ENCODE measurements at places on chromosomes 2 and 18.

DNA sequence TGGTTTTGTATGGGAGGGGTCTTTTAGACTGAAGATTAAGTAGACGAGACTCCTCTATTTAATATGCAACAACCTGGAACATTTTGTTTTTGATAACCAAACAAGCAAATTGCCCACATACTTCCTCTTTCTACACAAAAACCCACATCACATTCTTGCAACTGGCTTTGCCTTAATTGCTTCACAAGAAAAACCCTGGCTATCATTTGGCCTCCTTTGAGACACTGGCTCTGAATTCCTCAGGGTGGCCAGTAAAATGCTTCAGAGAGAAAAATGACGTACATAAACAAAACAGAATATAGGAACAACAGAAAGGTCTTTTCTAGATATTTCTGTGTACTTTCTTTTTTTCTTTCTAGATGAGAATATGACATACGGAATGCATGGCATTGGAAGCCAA, 103.0 kb downstream of the TRIB2 start:
- DNase-seq, result no peak

DNA sequence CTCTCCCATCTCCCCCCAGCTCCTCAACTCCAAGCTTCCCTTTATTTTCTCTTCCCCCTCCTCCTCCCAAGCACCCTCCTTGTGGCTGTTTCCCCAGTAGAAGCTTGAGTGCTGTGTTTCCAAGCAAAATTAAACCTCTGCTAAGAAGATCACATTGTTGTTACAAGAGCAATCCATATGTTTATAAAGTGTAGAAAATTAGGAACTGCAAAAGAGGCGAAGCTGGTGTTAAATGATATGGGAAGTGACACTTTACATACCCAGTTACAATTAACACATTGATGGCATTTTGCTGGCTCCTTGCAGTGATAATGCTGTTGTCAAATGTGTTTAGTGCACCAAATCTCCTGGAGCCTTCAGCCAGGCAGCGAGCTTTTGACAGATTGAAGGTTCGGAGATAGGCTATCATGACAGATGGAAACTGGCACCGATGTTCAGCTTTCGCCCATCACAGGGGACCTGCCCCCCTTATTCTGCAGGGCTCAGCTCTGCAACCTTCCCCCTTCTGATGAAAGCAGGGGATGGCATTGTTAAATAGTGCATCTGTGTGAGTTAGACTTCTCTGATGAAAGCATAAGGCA, 259.8 kb upstream of the ATP5MC3 start:
- no peak for DNase-seq

DNA sequence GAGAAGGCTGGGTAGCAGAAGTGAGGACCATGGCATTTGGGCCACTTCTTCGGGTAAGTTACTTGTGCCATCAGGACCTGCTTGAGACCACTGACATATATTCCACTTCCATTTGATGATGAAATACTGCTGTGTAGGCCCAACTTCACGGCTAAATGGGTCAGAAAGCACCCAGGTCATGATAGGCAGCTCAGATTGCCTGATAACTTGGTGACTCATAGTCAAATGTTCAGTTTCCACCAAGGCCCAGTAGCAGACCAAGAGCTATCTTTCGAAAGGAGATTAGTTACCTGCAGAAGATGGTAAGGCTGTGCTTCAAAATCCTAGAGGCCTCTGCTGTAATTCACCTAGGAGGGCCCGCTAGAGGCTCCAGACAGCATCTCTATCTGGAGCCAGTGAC, 31.8 kb upstream of the MEX3C start:
- no peak for DNase-seq

DNA sequence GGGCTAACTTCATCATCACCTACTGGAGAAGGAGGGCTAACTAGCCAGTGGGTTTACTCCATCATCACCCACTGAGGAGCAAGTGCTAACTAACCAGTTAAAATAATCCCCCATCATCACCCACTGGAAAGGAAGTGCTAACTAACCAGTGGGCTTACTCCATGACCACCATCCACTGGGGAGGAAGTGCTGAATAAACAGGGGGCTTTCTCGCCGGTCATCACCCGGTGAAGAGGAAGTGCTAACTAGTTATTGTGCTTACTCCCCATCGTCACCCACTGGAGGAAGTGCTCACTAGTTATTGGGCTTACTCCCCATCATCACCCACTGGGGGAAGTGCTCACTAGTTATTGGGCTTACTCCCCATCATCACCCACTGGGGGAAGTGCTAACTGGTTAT, 124.4 kb upstream of the SALL3 start:
- no peak for DNase-seq

DNA sequence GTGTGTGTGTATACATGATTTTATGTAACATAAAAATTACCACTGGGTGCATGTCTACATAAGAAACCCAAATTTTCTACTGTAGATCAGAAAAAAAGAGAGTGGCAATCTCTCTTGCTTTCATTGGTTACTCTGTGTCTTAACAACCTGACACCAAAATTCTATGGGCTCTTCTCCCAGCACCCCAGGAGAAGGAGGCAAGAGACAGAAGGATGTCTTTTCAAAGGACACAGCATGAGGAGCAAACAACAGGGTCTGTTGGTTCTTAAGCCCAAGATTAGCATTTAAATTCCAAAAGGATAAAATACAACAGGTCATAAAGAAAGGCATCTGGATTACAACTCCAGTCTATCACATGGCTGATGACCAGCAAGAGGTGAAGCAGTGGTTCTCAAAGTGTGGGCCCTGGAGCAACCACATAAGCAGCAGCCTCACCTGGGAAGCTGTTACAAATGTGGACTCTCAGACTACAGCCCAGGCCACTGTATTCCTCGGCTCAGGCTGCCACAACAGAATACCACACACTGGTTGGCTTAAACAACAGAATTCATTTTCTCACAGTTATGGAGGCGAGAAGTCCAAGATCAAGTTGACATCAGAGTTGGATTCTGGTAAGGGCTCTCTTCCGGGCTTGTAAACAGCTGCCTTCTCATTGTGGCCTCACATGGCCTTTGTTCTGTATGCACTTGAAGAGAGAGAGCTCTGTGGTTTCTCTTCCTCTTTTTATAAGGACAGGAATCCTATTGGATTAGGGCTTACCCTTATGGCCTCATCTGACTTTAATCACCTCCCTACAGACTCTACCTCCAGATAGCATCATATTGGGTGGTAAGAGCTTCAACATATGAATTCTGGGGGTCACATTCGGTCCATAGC, 79.8 kb upstream of the RNF152 start:
- no peak for DNase-seq

Measured in AG09319 (cell line).